ENCODE measurements at places on chromosomes 5 and 9.

GRCh38 chr5:127830157-127830556, 127.0 kb downstream of the CCDC192 start:
- no peak for DNase-seq

- DNase-seq = no peak
Measured at GRCh38 chr9:35285731-35286130, 123.9 kb downstream of the UNC13B start.

DNA sequence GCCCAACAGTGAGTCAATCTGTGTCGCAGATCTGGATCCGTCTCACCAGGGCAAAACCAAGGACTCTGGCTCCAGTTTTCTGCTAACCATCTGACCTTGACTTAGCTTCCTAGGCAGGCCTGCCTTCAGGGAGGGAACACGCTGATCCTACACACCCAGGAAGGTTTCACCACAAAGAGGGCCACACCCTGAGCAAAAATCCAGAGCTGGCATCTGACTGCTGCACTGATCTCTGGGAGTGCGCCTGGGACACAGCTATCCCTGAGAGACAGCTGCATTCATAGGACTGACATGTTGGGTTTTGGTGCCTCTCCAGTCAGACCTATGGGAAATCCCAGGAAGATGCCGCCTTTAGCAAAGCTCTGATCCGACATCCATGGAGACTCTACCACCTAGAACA, 47.5 kb downstream of the CDK5RAP2 start:
- no peak for DNase-seq

DNA sequence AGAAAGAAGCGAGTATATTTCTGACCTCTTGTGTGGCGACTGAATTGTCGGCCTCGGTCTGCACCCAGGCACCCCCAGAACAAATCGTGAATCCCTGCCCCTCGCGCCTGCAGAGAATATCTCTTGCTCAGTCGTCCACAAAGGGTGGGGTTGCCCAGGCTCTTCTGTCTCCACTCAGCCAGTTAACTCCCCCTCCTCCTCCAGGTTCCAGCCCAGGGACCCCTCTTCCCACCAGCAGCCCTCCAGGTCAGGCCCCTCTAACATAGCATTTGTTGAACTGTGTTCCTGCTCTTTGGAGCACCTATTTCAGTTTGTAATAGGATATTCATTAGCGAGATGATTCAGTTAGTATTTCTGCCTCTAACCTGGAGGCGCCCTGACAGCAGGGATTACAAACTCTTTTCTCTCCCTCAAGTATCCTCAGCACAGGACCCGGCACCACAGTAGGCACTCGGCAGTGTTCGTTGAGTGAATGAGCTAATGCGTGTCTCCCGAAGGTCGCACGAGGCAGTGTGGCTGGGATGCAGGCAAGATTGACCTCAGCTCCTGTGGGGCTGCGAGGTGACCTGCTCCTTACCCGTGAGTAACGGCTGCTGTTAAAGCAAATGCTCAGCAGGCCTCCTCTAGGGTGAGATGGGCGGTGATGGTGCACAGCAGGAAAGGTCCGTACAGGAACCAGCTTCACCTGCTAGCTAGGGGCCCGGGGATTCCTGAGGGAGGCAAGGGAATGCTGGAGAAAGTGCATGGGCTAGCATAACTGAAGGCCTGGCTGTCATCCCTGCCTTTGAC, 25.8 kb downstream of the ZBTB34 start:
- no peak for DNase-seq

GRCh38 chr5:113371721-113372196, 63.0 kb downstream of the TSSK1B start:
- DNase-seq = no peak

DNA sequence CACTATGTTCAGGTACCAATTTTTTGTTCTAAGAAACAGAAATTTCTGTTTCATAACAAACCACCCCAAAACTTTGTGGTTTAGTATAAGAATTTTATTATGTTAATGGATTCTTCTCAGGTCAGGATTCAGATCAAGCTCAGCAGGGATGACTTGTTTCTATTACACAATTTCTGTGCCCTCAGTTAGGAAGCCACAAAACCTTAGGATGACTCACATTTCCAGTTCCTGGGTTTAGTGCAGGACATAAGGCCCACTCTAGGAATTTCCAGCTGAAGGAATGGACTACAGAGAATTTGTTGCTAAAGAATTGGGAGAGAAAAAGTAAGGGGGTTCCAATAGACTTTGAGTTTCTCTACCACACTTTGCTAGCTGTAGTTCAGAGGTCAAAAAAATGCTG, 629.3 kb downstream of the ANXA1 start:
- no peak for DNase-seq

DNA sequence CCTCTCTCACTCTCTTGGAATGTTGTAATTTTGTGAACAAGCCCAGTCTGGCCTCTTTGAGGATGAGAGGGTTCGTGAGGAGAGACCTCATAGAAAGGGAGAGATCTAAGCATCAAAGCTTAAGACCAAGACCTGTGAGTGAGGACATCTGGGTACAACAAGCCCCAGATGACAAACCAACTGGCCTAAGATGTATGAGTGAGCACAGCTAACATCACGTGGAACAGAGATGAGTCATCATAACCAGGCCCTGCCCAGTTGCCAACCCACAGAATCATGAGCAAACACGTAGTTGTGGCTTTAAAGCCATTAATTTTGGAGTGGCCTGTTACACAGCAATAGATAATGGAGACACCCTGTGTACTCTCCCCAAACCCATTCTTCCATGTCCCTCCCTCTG, 439.1 kb upstream of the KIF2A start:
- no peak for DNase-seq

- DNase-seq = no peak
Measured at GRCh38 chr9:89358376-89358916, 40.1 kb downstream of the SECISBP2 start.

- DNase-seq = no peak
Measured at GRCh38 chr5:136149891-136150290, 17.2 kb downstream of the SMAD5 start.

DNA sequence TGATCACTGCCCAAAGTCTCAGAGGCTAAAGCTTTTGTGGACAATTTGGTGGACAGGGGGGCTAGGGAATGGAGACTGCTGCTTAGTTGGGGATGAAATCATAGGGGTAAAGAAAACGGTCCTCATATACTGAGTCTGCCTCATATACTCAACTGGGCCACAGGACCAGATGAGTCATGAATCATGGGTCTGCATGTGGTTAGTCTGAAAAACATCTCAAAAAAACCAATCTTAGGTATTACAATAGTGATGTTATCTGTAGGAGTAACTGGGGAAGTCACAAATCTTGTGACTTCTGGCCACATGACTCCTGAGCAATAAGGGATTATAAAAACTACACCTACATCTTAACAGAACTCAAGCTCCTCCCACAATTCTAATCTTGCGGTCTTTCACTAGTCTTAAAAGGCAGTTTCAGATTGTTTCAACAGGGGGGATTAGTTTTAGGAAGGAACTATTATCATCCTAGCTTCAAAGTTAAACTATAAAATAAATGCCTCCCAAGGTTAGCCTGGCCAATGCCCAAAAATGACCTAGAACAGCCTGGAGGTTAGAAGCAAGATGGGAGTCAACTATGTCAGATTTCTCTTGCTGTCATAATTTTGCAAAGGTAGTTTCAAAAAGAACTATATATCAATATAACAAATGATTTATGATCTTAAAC, 17.5 kb downstream of the TMEM161B start:
- DNase-seq = no peak
